ENCODE measurements at places on chromosomes 3 and 15.

GRCh38 chr3:10725846-10726245 is 90.2 kb upstream of the SLC6A11 start:
- no peak for DNase-seq

DNA sequence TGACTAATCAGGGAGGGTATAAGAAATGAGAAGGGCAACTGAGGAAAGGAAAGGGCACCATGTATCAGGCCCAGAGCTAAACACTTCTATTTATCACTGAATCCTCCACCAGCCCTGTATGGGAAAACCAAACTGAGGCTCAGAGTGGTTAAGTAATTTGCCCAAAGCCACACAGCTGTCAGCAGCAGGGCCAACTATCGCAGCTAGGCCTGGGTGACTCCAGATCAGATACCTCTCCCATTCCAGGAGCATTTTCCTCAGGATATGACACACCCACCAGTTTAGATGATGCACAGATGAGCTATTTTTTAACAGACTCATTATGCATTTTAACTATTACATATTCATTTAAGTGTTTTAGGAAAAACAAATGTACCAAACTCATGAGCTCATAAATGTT is 14.5 kb downstream of the NUP210 start:
- no peak for DNase-seq

DNA sequence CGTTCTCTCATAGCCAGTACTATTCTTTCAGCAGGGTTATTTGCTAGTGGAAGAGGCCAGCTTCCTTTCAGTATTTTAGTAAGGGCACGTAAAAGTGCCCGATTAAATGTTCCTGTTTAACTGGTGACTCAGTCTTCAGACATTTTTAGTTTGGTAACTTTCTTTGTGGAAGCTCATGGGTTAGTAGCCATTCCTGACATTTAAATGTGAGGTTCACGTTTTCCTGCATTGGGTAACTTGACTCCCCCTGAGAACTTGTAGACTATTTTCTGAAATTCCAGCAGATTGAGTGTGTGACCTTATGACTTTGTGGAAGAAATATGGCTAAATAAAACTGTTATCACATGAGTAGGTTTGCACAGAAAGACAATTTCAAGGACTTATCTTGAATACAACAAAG is 16.9 kb downstream of the ABHD2 start:
- DNase-seq: no peak

- DNase-seq: no peak
These were observed 3.3 kb downstream of the LIPH start for GRCh38 chr3:185549122-185549521.

GRCh38 chr3:194369522-194370279 is at the start of gene LRRC15:
Gene LRRC15 (minus strand): TSS chr3:194369743. CDS start chr3:194361043, 8,700 bp downstream.
- DNase-seq: no peak

DNA sequence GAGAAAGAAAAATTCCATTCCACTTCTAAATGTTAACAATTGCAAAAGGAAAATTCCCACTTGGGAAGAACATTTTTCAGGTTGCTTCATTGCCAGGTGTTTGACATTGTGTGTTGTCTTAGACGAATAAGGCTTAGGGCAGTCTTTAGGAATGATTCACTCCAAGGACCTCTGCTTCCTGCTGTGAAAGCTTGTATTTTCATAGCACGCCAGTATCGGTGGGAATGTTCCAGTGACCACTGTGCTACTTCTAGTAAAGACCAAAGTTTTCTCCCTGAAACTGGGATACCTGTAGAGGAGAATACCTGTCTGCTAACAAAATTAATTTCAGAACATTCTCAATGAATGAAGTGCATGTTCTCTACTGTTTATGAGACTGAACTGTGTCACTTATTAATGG is 64.1 kb downstream of the CDIN1 start:
- DNase-seq: no peak

DNA sequence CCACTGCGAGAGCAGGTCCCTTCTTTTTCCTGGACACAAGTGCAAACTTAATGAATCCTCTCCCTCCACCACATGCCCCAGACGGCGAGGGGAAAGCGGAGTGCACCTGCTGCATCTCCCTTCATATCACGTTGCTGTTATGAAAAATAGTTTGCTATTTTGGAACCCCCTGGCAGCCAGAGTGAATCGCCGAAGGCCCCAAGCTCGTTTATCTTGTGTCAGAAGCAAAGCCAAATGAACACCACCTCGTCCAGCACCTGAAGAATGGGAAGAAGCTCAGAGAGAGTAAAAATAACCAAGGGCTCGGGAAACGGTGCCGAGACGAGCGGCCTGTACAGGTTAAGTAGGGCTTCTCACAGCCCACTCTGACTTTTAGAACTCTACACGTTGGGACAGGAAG is 394.6 kb upstream of the RORA start:
- DNase-seq: no peak

- DNase-seq: no peak
These were observed 36.2 kb downstream of the TOPAZ1 start for GRCh38 chr3:44277925-44278324.

DNA sequence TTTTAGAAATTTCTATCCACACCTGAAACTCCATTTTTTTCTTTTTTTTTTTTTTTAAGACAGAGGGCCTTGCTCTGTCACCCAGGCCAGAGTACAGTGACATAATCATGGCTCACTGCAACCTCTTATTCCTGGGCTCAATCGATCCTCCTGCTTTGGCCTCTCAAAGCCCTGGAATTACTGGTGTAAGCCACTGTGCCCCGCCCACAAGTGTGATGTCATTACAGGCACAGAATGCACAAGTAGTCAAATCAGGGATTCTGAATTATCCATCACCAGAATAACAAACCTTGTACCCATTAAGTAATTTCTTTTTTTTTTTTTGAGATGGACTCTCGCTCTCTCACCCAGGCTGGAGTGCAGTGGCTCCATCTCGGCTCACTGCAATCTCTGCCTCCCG is 1.9 kb downstream of the UQCRC1 start:
- no peak for DNase-seq

DNA sequence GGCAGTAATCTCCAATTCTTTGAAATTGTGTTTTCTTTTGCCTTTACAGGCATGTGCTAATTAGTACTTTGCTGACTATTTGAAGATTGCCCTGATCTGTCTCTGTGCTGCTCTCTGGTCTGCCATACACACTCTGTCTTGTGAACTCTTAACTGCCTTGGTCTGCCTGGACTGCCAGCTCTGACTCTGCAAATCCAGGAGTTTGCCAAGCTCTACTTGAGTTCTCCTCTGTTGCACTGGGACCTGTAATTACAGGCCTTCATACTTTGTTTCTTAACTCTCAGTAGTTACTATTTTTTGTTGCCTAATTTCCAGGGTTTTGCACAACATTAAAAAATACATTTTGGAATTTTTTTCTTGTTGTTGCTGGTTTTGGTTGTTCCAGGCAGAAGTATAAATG is 155.0 kb downstream of the RSRC1 start:
- DNase-seq: no peak

DNA sequence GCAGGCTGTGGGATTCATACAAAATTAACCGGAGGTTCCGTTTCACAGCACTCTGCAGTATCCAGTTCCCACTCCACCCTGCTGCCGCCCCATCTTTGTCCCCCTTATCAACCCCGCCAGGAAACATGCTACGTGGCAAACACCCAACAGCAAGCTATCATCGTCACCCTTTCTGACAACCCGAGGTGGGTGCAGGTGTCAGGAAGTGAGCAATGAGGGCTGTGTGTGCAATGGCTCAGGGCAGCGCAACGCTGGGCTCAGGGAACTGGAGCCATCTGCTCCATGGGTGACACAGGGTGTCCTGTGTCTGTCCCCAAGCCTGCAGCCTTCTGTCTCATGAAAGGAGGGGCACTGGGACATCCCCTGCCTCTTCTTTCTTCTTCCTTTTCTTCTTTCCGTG is 60.9 kb downstream of the ATP2B2 start:
- no peak for DNase-seq

GRCh38 chr15:41022487-41023090 is 69.3 kb downstream of the CHAC1 start:
- DNase-seq: no peak

GRCh38 chr3:57331078-57331610 is 38.7 kb upstream of the ASB14 start:
- DNase-seq: no peak

GRCh38 chr15:92840149-92840548 is 60.0 kb upstream of the CHD2 start:
- no peak for DNase-seq

DNA sequence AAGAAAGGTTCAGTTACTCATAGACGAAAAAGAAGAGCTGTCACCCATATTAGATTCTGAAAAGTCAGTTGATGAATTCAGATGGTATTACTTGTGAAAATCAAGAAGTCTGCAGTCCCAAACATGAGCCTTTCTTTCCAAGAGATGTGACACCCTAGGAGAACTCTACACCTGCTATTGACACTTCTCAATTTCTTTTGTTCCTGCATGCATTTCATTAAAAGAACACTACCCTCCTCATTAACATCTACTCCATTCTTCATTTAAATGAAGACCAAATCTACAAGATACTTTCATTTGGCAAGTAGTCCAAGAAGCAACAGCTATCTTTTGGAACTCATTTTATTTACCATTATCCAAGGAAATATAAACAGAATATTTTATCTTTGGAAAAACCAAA is 6.6 kb downstream of the GABRB3 start:
- DNase-seq: no peak

- no peak for DNase-seq
These were observed 124.9 kb downstream of the LPP start for GRCh38 chr3:188278717-188279324.

DNA sequence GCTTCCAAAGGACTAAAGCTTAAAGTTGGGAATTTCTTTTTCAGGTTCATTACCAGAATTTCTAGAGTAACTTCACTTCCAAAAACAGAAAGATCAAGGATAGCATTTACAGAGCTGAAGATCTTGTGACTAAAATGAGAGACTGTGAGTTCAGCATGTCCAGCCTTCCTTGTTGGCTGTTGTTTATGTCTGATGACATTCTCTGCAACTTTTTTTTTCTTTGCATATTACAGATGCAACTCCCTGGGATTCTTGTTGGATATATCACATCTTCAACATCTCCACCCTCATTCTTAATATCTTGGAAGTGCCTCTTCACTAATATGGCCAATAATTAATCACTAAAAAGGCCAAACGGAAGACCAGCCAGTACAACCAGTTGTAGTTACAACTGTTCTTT is 86.2 kb upstream of the FRMD4B start:
- no peak for DNase-seq
